ENCODE measurements at places on chromosomes 1 and 21.

GRCh38 chr1:114468710-114469468 lies 42.1 kb downstream of the TRIM33 start:
- DNase-seq: no peak

DNA sequence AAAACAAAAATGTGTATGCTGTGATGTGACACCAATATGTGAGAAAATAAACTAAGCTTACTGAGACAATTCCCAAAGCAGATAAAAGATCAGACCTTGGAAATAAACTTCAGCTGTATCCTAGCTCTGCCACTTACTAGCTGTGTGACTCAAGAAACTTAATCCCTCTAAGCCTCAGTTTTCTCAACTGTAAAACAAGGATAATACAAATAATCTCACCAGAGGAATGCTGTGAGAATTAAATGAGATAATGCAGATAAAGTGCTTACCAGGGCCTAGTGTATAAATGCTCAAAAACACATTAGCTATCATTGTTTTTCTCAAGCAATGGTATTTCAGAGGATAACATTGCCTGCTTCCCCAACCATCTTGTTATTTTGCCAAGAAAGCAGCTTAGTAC lies 2.1 kb downstream of the HEATR1 start:
- no peak for DNase-seq

- no peak for DNase-seq
Measured at GRCh38 chr1:228897901-228898300, 162.6 kb downstream of the RHOU start.

DNA sequence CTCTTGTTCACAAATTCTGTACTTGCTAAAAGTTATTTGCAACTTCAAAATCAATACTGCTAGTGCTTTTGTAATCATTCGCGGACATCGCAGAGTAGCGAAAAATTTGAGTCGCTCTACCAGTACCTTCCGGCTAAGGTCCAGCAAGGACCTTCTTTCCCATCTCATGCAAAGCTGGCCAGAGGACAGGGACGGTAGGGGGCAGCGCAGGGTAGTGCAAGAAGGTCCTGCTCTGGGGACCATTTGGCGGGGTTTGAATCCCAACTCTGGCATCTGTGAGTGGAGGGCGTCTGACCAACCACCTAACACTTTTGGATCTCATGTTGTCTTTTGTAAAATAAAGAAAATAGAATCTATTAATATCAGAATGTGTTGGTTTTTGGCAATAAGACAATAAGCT lies 258.3 kb downstream of the SPATA17 start:
- no peak for DNase-seq

Measured in fibroblast of skin of left quadriceps (primary cell).